ACHN (cell line): ENCODE measurements at places on chromosomes 5 and 9.

DNA sequence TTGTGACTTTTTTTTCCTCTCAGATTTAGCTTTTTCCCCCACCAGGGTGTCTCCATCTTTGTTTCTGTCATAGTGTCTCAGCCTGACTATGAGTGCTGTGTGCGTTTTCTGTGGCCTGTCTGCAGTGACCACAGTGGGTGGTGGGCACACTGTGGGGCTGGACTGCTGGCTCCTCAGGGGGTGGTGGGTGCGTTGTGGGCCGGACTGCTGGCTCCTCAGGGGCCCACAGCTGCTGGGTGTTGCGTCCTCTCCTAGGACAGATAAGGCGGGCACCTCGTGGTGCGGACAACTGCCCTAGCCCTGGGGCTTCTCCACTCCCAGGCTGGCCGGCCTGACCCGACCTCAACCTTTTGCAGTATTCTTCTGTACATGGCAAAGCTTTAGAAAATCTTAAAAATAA is 100.4 kb downstream of the EHMT1 start:
- no peak for DNase-seq

- DNase-seq = no peak
Observed at GRCh38 chr5:80668016-80668969, 13.5 kb upstream of the DHFR start.

DNA sequence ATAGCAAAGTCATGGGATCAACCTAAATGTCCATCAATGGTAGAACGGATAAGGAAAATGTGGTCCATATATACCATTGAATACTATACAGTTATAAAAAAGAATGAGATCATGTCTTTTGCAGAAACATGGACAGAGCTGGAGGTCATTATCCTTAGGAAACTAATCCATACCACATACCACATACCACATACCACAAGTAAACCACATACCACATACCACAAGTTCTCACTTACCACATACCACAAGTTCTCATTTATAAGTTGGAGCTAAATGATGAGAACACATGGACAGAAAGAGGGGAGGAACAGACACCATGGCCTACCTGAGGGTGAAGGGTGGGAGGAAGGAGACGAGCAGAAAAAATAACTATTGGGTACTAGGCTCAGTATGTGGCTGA is 154.6 kb upstream of the GHR start:
- DNase-seq = no peak

GRCh38 chr5:133682451-133682850 is 70.1 kb upstream of the FSTL4 start:
- DNase-seq = no peak

DNA sequence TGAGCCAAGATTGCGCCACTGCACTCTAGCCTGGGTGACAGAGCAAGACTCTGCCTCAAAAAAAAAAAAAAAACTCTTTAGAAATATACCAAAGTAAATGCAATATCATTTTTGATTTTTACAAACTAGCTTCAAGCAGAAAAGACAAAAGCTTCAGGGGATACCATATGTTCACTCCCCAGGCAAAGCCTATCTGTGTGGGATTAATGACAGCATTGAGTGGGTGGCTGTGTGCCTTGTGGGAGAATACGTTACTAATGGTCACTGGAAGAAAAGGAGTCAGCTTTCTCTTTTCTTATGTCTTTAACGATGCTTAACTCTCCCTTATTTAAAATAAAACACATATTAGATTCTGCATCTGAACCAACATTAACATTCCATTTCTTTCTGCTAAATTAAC is 1.9 kb downstream of the PCA3 start:
- no peak for DNase-seq

DNA sequence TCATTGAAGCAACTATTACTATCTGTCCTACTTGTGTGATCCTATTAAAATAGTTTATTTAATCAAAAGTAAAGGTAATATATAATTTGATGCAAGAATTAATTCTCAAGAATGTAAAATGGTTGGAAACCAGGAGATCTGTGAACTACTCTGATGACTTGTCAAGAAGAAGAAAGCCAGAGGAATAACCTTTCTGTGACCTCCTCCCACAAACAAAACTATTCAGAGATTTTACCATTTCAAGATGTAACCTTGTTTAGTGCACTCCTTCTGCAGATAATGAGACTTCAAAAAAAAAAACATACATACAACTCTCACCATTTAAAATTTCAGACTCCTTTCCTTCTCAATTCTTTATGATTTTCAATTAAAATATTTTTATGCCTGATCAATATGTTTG is 79.5 kb downstream of the RFX3 start:
- no peak for DNase-seq

- DNase-seq = no peak
Observed at GRCh38 chr9:38065369-38066075, 3.5 kb downstream of the SHB start.

- DNase-seq = no peak
Observed at GRCh38 chr9:5144217-5144616, 41.2 kb downstream of the INSL6 start.

DNA sequence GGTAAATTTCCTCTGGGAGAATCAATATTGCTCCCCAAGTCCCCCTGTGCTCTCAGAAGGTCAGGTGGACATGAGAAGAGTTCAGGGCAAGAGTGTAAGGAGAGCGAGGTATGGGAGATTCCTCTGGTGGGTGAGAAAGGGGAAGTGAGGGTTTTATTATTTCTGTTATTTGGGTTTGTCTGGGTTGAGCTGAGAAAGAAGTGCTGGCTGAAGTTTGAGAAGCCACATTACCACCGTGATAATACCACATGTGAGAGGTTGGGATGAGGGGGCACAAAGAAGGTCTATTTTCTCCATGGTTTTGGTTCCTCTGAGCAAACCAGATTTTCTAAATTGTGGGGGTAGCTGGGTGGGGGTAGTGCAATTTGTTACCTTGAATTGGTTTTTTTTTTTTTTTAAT is 350.4 kb downstream of the OSTF1 start:
- DNase-seq = no peak

DNA sequence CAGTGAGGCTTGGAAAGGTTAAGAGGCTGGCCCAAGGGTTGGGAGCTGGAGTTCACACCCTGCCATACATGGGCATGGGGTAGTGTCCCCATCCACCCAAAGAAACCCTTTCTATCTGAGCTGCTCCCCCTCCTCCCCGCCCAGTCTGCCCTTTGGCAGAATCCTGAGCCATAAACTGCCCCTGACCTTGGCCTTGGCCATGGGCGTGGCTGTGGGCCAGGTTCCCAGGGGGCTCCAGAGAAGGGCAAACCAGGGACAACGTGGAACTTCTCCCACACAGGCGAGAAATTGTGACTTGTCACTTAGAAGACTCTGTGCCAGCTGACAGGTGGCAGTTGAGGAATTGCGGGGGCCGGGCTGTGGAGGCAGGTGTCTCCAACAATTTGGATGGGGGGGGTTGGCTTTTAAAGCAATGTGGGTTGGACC is 4.8 kb downstream of the FAM78A start:
- DNase-seq = no peak

- no peak for DNase-seq
Observed at GRCh38 chr9:37917801-37918664, 14.1 kb upstream of the SLC25A51 start.

DNA sequence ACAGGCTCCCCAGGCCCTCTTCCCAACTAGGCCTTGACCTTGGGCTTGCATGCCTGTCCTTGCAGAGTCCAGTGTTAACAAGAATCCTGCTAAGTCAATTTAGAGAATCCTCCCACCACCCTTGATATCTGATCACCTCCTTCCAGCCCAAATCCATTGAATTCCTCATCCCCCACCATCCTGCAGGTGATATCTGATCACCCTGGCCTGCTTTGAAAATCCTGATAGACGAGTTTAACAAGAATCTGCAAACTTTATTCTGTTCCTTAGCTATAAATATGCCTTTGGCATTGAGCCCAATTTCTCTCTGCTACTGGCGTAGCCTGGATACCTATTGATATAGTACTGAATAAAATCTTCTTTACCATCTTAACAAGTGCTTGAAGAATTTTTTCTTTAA is 125.5 kb downstream of the DIRAS2 start:
- DNase-seq = no peak

- peak; percentile 68 for DNase-seq
Observed at GRCh38 chr5:133285583-133286021, 233.8 kb downstream of the HSPA4 start.

DNA sequence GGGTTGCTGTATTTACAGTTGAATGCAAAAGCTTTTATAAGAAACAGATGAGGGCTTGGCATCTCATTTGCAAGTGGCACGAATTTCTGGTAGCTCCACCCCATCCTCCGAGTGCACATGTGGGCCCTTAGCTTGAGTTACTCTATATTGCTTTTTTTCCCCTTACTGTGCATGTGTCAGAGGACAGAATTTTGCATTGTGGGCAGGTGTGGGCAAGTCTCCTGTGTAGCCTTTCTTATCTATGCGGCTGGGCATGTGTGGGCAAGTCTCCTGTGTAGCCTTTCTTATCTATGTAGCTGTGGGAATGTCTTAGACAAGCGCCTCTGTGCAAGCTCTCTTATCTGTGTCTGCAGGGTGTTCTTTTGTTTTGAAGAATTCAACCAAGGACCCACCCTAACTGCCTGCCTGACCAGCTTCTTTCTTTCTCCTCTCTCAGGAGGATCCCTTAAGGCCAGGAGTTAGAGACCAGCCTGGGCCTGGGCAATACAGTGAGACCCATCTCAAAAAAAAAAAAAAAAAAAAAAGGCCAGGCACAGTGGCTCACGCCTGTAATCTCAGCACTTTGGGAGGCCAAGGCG is 34.1 kb upstream of the SIL1 start:
- DNase-seq = no peak

DNA sequence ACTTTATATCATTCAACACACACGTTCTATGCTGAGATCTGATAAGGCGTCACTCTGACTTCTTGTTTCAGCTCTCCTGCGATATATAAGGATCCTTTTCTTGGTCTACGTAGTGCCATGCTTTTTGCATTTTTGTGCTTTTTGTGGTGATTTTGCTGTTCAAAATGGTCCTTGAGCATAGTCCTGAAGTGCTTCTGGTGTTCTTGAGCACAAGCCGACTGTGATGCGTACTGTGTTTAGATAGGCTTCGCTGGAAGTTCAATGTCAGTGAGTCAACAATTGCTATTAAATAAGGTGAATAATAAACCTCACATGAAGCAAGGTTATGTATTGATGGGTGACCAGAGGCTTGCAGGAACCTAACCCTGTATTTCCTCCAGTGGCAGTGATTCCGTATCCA is 46.8 kb downstream of the ACO1 start:
- no peak for DNase-seq

- no peak for DNase-seq
Observed at GRCh38 chr5:76494201-76494600, 91.1 kb downstream of the IQGAP2 start.

- DNase-seq = no peak
Observed at GRCh38 chr9:106288689-106289088, 574.3 kb upstream of the ZNF462 start.

DNA sequence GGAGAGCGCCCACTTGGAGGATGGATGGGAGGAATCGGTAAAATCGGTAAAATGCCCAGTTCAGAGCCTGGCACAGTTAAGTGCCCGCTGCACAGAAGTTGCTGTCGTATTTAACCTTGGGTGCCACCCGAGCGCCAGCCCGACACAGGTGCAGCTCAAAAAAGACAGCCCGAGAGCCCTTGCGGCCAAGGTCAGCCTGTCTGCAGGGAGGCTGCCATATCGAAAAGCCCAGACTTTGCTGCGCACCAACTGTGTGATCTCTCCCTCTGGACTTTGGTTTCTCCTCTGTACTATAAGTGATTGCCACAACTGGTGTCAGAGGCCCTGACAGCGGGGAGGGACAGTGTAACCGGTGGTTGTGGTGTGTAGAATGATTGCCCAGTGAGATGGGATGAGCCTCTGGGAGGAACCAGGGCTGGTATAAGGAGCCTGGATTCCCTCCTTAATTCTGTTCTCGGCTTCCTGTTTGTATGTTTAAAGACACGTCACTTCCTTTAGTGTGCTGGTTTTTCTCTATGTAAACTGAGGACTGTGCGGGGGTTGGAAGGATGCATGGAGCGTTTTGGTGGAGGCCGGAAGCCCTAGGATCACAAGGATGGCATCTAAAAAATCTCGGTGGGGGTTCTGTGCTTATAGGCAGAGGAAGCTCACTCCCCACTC is 792 bp downstream of the NTMT1 start:
- DNase-seq = peak; percentile 64

- DNase-seq = no peak
Observed at GRCh38 chr5:113427871-113428574, 6.8 kb downstream of the TSSK1B start.

GRCh38 chr5:204966-205670 is 12.8 kb downstream of the CCDC127 start:
- DNase-seq = no peak

DNA sequence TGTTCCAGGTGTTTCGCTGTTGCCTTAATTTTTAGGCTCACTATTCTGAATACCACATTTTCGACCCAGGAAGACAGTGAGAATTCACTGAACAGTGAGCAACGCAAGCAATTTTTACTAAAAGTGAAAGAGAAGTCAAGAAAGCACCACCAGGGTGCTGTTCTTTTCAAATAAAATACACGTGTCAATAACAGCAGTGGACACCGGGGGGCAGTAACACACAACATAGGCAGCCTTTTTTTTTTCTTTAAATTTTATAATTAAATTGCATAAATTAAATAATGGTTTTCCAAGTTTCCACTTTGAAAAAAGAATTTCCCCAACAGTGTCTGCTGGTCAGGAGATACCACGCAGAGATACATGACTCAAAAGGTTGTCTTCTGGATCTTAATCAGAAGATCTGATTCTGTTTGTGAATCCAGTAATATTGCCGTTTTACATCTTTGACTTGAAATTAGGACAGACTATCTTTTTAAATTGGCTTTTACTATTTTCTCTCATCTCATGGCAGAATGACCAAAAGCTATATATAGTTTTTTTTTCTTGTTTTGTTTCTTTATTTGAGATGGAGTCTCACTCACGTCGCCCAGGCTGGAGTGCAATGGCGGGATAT is 47.1 kb upstream of the SH3GL2 start:
- DNase-seq = peak; percentile 57

DNA sequence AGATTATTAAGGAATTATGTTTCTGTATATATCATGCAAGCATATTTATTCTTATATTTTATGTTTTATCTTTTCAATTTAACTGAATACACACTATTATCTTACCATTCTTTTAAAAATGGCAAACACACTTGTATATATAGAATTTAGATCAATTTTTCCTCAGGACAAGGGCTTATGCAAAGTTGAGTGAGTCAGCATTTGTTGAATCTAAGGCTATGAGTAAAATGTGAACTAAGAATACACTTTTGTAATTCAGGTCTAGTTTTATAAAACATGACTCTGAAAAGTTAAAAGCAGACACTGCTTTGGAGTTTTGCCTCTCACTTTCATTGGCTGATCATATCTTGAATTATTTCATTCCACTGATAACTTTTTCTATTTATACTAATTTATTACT is 127.8 kb downstream of the FOCAD start:
- DNase-seq = no peak

GRCh38 chr5:143536364-143536763 is 132.9 kb upstream of the NR3C1 start:
- DNase-seq = peak; percentile 75
